ENCODE measurements at places on chromosomes 4 and X.

GRCh38 chr4:30258949-30259348 is 461.2 kb upstream of the PCDH7 start:
- DNase-seq = no peak

DNA sequence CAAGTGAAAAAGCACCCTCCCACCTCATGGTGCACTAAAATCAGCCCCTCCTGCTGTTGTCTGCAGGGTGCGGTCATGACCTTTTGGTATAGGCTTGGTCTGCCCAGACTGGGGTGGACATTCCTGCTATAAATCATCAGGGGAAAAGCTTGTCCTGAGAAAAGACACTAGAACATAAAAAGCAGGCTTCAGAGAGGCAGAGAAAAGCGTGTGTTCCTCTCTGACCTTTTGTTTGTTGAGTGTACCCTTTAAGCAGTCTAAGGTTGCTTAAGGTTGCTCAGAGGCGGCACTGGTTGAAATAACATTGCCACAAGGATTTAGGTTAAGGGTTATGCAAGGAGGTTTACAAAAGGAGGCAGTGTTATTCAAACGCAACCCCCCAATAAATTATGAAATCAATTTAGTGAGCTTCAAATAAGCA is 43.5 kb downstream of the CCDC158 start:
- DNase-seq = no peak

DNA sequence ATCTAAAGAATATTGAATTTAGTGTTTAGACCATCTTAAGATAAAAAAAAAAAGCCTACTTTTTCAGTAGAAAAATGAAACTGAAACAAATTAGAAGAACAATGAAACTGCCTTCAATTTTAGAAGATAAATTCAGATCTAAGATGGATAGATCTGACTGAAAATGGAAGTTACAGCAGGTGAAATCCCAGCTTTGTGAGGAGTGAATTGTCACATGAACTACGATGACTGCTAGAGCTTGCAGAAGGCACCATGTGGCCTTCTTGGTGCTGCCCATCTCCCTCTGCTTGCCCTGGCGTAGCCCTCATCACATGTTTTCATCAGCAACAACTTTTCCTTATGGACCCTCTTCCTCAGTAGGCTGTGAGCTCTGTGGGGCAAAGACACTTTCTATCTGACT is 51.4 kb upstream of the EMCN start:
- DNase-seq = no peak

DNA sequence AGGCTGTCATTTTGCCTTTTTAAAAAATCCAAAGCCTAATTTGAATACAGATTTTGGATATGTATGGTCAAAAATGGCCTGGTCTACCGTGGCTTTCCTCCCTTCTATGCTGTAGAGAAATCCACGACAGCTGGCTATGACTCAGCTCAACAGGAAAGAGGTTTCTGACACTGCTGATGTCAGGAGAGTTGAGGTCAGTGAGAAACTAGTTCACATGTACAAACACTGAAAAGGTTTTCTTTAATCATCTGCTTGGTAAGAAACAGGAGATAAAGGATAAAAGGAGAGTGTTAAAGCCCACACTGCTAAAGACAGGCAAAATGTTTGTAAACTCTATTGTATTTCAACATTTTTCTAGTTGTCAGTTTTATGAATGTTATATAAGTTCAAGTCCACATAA is 113.9 kb downstream of the NYX start:
- no peak for DNase-seq

- DNase-seq = no peak
Measured at GRCh38 chr4:153019906-153020305, 83.8 kb downstream of the FHDC1 start.

- DNase-seq = no peak
Measured at GRCh38 chr4:152640058-152640921, 39.5 kb downstream of the TMEM154 start.

- DNase-seq = peak; percentile 9
Measured at GRCh38 chrX:119497185-119497584, 28.9 kb downstream of the SLC25A5 start.

DNA sequence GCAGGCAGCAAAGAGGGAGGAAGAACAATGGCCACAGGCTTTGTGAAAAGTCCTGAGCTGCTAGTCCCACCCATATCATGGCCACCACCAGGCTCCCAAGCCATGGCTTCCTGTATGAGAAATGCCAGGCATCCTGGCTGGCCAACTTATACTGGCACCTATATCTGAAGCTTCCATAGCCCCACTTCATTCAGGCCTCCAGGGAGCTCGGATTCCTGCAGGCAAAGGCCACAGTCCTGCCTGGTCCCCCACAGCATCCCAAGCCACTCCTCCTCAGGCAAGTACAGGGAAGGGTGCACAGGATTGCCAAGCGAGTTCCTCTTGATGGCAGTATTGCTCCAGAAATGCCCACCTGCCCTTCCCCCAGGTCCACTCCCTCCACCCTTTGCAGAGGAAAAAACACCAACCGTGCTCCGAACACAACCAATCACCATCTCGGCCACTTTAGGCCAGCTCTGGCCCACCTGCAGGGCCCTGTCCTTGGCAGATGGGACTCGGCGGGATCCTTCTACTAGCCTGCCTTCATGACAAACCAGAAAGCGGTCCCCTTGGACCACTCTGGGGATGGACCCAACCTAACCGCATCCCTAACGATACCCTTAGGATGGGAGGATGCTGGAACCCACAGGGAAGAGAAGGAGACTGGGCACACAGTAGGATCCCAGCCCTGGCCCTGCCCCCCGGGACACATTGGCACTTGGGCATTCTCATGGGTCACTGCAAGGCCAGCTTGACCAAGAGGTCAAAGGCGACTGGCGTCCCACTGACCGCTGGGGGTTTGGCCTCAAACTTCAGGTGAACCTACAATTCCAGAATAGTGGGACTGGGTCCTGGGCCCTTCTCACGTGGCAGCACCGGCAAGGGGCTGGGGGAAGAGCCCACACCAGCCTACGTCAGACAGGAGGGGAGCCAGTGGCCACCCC is 220.4 kb upstream of the AGTR2 start:
- no peak for DNase-seq

- no peak for DNase-seq
Measured at GRCh38 chr4:37797374-37797773, 29.1 kb upstream of the PGM2 start.

GRCh38 chr4:102218656-102219055 is 126.6 kb downstream of the SLC39A8 start:
- no peak for DNase-seq

- DNase-seq = no peak
Measured at GRCh38 chrX:30533266-30533665, 44.3 kb downstream of the TASL start.

DNA sequence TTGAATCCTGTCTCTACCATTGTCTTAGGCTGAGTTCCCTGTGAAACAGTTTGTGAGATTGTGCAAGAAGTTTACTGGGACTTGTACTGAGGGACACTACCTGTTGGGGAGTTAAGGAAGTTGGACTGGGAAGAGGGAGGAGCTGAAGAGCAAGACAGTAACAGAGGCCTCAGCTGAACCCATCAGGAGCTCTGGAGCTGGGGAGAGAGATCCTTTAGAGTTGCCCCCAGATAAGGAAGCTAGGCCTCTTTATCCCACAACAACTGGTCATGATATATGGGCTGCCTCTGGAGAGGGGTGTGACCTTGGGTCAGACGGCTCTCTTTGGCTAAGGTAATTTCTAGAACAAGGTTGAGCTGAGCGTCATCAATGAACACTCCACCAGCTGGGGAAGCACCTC is 137.8 kb upstream of the SLC4A4 start:
- no peak for DNase-seq

DNA sequence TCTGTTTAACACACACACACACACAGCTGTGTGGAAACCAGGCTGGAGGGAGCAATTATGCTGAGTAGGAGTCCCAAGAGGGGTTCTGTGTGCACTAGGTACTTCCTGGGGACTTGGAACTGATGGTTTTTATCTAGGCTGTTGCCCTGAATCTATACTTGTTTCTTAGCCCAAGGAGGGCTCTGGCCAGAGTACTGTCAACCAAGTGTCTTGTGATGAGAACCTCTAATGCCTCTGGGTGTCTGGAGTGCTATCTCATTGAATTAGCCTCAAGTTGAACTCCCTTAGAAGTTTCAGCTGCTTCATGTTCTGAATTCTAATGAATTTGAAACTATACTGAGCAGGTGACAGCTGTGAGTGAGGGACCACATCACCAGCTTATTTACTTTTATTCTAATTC is 16.6 kb downstream of the ARHGAP24 start:
- DNase-seq = no peak

GRCh38 chrX:119690921-119691716 is 1.8 kb downstream of the SEPTIN6 start:
- peak; percentile 40 for DNase-seq

DNA sequence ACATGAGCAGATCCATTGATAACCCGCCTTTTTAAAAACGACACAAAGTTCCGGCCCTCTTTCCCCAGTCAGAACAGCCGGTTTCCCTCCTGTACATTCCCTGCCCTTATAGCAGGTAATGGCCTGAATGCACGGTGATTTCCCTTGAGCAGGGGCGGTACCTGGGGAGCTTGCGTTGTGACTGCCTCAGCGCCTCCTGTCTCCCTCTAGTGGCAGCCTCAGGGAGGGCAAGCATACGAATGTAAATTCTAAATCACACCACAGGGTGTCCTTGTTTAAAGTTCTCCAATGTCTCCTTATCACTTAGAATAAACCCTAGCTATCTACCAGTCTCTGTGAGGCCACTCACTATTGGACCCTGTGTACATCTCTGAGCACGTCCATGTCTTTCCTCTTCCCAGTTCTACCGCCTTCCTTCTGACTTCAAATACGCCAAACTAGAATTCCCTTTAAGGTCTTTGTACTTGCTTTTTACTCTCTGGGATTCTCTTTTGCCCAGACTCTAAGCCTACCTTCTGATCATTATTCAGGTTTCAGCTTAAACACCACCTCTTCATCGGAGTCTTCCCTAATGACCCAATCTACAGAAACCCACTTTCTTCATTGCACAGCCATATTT is 18.4 kb upstream of the LDB2 start:
- DNase-seq = no peak

DNA sequence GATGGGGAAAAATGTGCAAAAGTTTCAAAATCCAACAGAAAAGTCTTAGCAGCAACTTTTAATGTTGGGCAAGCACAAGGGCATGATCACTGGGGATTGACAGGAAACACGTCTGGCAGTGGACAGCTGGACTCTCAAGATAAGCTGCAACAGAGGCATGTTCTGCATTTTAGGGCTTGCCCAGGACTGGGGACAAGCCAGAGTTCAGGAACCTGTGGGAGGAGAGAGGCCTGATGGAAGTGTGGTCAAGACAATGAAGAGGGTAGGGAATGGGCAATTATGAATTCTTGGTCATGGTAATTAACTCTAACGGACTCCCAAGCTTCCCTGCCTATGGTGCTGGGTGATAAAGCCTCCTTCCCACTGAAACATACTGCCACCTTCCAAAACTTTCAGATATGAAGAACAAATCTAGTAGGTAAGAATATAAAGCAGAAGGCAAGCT is 48.4 kb downstream of the ANXA3 start:
- DNase-seq = no peak

- DNase-seq = no peak
Measured at GRCh38 chr4:2598511-2599303, 62.3 kb downstream of the FAM193A start.

DNA sequence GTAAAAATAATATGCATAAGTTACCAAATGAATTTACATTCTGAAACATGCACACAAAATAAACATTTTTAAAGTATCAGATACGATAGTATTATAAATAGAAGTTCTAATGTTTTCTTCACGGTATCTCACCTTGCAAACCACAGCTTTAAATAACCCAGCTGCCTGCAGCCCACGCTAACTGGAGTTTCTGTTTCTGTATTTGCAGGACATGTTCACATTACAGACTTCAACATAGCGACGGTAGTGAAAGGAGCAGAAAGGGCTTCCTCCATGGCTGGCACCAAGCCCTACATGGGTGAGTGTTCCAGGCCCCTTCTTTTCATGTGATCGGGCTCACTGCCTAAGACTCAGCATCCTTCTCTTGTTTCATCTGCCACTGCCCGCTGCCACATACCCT is 291.7 kb downstream of the EVC2 start:
- DNase-seq = no peak

GRCh38 chr4:145775406-145775805 is 95.5 kb downstream of the C4orf51 start:
- no peak for DNase-seq

Data from bone marrow (tissue), 2 donors.